Activated CD4-positive, alpha-beta T cell treated with anti-CD3 and anti-CD28 coated beads for 36 hours (primary cell): ENCODE measurements at places on chromosomes 12 and 14.

- no peak for DNase-seq
Measured at GRCh38 chr14:100035700-100036099, 29.5 kb upstream of the EVL start.

- DNase-seq: no peak
Measured at GRCh38 chr12:113043240-113043639, 13.3 kb upstream of the DTX1 start.

GRCh38 chr12:27794818-27795584 is 15.0 kb upstream of the MANSC4 start:
- no peak for DNase-seq

GRCh38 chr12:94650143-94651056 is at the start of gene TMCC3:
TMCC3 (minus strand) TSS chr12:94650557; CDS start chr12:94650430, 127 bp downstream.
- peak; percentile 38 for DNase-seq

DNA sequence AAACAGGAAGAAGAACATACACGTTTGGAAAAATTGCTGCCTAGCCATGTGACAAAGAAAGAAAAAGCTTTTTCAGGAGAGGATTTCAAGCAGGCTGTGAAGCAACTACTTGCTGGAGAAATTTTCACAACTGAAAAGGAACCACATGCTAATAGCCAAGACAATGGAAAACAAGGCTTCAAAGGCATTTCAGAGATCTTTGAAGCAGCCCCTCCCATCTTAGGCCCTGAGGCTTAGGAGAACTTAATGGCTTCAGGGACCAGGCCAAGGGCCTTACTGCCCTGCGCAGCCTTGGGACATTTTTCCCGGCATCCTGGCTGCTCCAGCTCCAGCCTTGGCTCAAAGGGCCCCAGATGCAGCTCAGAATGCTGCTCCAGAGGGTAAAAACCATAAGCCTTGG is 255.9 kb upstream of the ARID2 start:
- no peak for DNase-seq

DNA sequence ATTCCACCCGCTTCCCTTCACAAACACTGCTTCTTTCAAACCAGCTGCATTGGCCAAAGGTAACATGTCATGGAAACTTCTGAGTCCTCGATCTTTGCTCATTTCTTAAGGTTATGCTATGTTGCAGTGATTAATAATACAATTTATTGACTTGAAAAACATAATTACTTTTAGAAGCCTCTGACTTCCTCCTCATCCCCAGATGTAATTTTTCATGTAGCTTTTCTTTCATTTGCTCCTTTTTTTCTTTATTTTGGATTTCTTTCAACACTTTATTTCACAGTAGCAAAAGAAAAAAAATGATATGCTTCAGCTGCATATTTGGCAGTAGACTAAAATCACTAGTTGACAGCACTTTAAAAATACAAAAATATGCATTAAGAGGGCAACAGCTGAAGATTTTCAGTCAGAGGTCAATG is 116.2 kb downstream of the LRRIQ1 start:
- DNase-seq: no peak

- DNase-seq: no peak
Measured at GRCh38 chr12:68557011-68557730, 53.5 kb upstream of the RAP1B start.
